MCF 10A (cell line): ENCODE measurements at places on chromosomes 7 and 10. TPM values are rescaled to one million over a fixed set of nuclear protein-coding genes. Genes with fewer than 3 reads are reported as not detected.
A peak's percentile ranks its signal among the peaks of the same experiment; 100 is the strongest.

GRCh38 chr7:155398944-155399343, 59.0 kb upstream of the EN2 start:
- no peak overlapping the region for H3K4me3 ChIP-seq
- no peaks in the 10 kb centered on the region for H3K4me1 ChIP-seq
- DNase-seq = no peak
- H3K36me3 ChIP-seq = no peaks in the 10 kb centered on the region

DNA sequence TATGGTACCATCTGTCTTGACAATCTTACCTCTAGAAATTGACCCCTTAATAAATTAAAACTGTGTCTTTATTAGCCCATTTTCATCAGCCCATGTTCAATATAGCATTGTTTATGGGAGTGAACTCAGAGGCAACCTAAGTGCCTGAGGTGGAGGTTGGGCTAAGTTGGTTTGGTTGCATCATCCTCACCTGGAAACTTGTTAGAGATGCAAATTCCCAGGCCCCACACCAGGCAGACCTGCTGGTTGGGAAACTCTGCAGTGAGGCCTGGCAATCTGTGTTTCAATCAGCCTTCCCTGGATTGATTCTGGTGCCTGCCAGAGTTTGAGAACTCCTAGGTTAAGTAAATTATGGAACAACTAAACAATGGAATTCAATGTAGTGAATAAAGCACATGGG, 9.4 kb upstream of the FAM170B start:
- H3K27me3 ChIP-seq = peaks cover 14% of the 10 kb centered on the region
- H3K4me1 ChIP-seq = no peaks in the 10 kb centered on the region
- H3K4me3 ChIP-seq = no peak overlapping the region

GRCh38 chr7:96837593-96837992, 127.9 kb upstream of the SEM1 start:
- H3K4me3 ChIP-seq = no peak overlapping the region
- H3K36me3 ChIP-seq = no peaks in the 10 kb centered on the region
- H3K27me3 ChIP-seq = peaks cover 25% of the 10 kb centered on the region

GRCh38 chr10:124344931-124345330, 73.8 kb downstream of the OAT start:
- no peak overlapping the region for H3K27ac ChIP-seq
- H3K4me3 ChIP-seq = no peak overlapping the region
- H3K4me1 ChIP-seq = peaks cover 12% of the 10 kb centered on the region
- no peaks in the 10 kb centered on the region for H3K27me3 ChIP-seq

- H3K27ac ChIP-seq = no peak overlapping the region
- no peak for DNase-seq
- no peaks in the 10 kb centered on the region for H3K27me3 ChIP-seq
- no peaks in the 10 kb centered on the region for H3K4me1 ChIP-seq
Observed at GRCh38 chr10:121221991-121222390, 370.8 kb downstream of the WDR11 start.

- no peaks in the 10 kb centered on the region for H3K36me3 ChIP-seq
- DNase-seq = no peak
- no peak overlapping the region for H3K27ac ChIP-seq
- no peaks in the 10 kb centered on the region for H3K27me3 ChIP-seq
- no peak overlapping the region for H3K4me3 ChIP-seq
Observed at GRCh38 chr7:17989546-17989945, 38.1 kb downstream of the PRPS1L1 start.

GRCh38 chr10:36381748-36382147, 739.7 kb upstream of the FZD8 start:
- no peaks in the 10 kb centered on the region for H3K4me1 ChIP-seq
- no peak overlapping the region for H3K4me3 ChIP-seq
- no peak overlapping the region for H3K27ac ChIP-seq
- no peaks in the 10 kb centered on the region for H3K36me3 ChIP-seq
- no peak for DNase-seq

- DNase-seq = no peak
- no peaks in the 10 kb centered on the region for H3K4me1 ChIP-seq
- no peak overlapping the region for H3K4me3 ChIP-seq
- no peak overlapping the region for H3K27ac ChIP-seq
- no peaks in the 10 kb centered on the region for H3K27me3 ChIP-seq
Observed at GRCh38 chr7:41174521-41174920, 528.4 kb downstream of the INHBA start.

DNA sequence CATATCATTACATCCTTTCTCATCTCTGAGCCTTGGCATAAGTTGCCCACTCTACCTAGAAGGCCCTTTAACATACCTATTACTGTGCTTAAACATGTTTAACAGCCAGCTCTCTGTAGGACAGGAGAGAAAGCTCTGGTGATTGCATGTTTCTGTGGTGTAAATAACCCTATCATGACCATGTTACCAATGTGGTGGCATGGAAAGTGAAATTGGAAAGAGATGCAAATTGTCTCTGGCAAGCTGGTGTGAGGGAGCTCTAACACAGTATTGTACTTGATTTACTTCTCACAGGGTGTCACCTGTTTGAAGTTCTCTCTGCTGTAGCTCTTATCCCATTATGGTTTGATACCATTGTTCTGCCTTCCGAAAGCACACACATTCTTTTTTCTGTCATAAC, 231.8 kb upstream of the DKK1 start:
- no peak for DNase-seq
- peaks cover 6% of the 10 kb centered on the region for H3K36me3 ChIP-seq
- H3K4me3 ChIP-seq = no peak overlapping the region

DNA sequence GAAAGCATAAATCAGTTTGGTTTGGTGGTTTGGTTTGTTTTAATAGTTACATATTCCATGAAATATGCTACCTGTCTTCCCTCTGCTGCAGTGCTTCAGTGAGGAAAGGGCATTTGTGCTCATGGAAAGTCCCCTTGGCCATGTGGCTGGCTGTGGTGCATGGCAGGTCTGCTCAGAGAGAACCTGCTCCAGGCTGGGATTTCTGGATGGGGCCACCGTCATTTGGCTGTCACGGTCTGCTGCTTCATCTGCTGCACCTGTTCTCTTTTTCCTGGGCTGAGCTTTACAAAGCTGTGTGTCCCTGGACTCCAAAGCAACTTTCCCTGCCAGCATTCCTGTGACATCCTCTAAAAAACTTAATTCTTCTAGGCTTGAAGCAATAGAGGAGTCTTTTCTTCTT, 8.9 kb downstream of the CDK14 start:
- H3K4me3 ChIP-seq = no peak overlapping the region
- H3K27me3 ChIP-seq = no peaks in the 10 kb centered on the region
- DNase-seq = no peak
- H3K4me1 ChIP-seq = peaks cover 41% of the 10 kb centered on the region
- H3K27ac ChIP-seq = no peak overlapping the region
- H3K36me3 ChIP-seq = no peaks in the 10 kb centered on the region

DNA sequence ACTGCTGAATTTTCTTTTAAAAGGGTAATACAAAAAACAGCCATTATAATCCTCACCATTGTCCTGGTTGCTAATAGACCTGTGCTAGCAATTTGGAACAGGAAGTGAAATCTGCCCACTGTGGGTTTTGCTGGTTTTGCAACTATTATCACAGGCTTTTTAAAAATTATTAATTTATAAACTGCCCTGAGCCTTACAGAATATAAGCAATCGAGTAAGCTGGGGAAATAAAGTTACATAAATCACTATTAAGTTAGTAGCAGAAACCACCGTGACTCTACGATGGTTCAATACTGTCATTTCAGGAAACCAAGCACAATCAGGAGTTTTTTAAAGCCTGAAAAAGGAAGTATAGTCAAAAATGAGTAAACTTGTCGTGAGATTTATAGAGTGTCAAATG, 62.3 kb downstream of the TMEM26 start:
- H3K27ac ChIP-seq = no peak overlapping the region
- H3K4me3 ChIP-seq = no peak overlapping the region
- H3K27me3 ChIP-seq = no peaks in the 10 kb centered on the region
- no peaks in the 10 kb centered on the region for H3K4me1 ChIP-seq
- H3K36me3 ChIP-seq = no peaks in the 10 kb centered on the region
- DNase-seq = no peak

- peak; percentile 35 for DNase-seq
- H3K36me3 ChIP-seq = no peaks in the 10 kb centered on the region
- no peaks in the 10 kb centered on the region for H3K27me3 ChIP-seq
- H3K4me3 ChIP-seq = no peak overlapping the region
Observed at GRCh38 chr10:132423966-132424861, 27.2 kb downstream of the PWWP2B start.

- peak overlapping the region; percentile 44 for H3K27ac ChIP-seq
- H3K4me3 ChIP-seq = no peak overlapping the region
- H3K36me3 ChIP-seq = peaks cover 6% of the 10 kb centered on the region
- peaks cover 15% of the 10 kb centered on the region for H3K4me1 ChIP-seq
Observed at GRCh38 chr10:58723966-58724365, 211.3 kb downstream of the BICC1 start.

- no peak overlapping the region for H3K4me3 ChIP-seq
- H3K27me3 ChIP-seq = no peaks in the 10 kb centered on the region
- H3K4me1 ChIP-seq = peaks cover 6% of the 10 kb centered on the region
- no peak for DNase-seq
Observed at GRCh38 chr10:62131724-62132123, 136.9 kb downstream of the RTKN2 start.

- H3K4me3 ChIP-seq = no peak overlapping the region
- no peaks in the 10 kb centered on the region for H3K4me1 ChIP-seq
- peaks cover 20% of the 10 kb centered on the region for H3K27me3 ChIP-seq
- no peak overlapping the region for H3K27ac ChIP-seq
- DNase-seq = no peak
Observed at GRCh38 chr7:2985866-2986265, 57.8 kb downstream of the CARD11 start.

- H3K27ac ChIP-seq = no peak overlapping the region
- no peak for DNase-seq
- no peaks in the 10 kb centered on the region for H3K36me3 ChIP-seq
- no peak overlapping the region for H3K4me3 ChIP-seq
- no peaks in the 10 kb centered on the region for H3K4me1 ChIP-seq
Observed at GRCh38 chr10:60898321-60898720, 45.7 kb downstream of the RHOBTB1 start.

DNA sequence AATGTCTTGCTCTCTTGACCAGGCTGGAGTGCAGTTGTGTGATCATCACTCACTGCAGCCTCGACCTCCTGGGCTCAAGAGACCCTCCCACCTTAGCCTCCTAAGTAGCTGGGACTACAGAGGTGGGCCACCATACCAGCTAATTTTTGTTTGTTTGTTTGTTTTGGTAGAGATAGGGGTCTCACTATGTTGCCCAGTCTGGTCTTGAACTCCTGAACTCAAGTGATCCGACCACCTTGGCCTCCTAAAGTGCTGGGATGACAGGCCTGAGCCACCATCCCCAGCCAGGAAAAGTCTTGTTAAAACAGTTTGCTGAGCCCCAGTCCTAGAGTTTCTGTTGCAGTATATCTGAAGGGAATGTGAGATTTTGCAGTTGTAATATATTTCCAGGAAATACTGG, 83.9 kb downstream of the SKIDA1 start:
- H3K27ac ChIP-seq = no peak overlapping the region
- H3K27me3 ChIP-seq = no peaks in the 10 kb centered on the region
- no peaks in the 10 kb centered on the region for H3K36me3 ChIP-seq
- H3K4me3 ChIP-seq = no peak overlapping the region

GRCh38 chr10:92298487-92298886, 7.5 kb downstream of the MARCHF5 start:
- H3K36me3 ChIP-seq = peaks cover 23% of the 10 kb centered on the region
- H3K27ac ChIP-seq = no peak overlapping the region
- no peaks in the 10 kb centered on the region for H3K27me3 ChIP-seq
- no peak overlapping the region for H3K4me3 ChIP-seq
- H3K4me1 ChIP-seq = peaks cover 20% of the 10 kb centered on the region

DNA sequence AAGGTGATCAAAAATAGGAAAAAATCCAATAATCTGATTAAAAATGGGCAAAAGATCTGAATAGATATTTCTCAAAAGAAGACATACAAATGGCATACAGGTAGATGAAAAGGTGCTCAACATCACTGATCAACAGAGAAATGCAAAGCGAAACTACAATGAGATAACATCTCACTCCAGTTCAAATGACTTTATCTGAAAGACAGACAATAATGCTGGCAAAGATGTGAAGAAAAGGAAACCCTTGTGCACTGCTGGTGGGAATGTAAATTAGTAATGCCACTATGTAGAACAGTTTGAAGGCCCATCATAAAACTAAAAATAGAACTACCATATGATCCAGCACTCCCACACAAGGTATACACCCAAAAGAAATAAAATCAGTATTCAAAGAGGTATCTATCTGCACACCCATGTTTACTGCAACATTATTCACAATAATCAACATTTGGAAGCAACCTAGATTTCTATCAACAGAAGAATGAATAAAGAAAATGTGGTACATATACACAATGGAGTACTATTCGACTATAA, 85.0 kb downstream of the LRRN3 start:
- H3K4me1 ChIP-seq = peaks cover 5% of the 10 kb centered on the region
- no peak for DNase-seq
- no peak overlapping the region for H3K27ac ChIP-seq
- H3K4me3 ChIP-seq = no peak overlapping the region
- H3K36me3 ChIP-seq = no peaks in the 10 kb centered on the region

- H3K4me3 ChIP-seq = no peak overlapping the region
- no peak overlapping the region for H3K27ac ChIP-seq
- DNase-seq = no peak
- no peaks in the 10 kb centered on the region for H3K4me1 ChIP-seq
- no peaks in the 10 kb centered on the region for H3K27me3 ChIP-seq
- H3K36me3 ChIP-seq = no peaks in the 10 kb centered on the region
Observed at GRCh38 chr7:44288811-44289340, 36.5 kb downstream of the CAMK2B start.

DNA sequence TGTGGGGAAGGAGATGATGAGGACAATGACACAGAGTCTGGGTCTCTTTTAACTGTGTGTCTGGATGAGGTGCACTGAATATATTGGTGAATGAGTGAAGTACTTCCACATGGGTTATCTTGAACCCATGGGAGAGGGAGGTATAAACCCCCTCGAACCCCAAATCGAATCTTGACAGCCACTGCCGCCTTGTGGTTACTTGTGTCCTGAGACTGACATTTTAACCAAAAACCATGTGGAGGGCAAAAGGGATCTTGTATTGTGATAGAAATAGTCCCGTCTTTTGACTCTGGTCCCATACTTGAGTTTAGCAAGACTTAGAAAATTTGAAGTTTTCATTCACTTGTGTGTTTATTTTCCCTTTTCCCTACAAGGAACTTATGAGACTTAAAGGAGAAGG, 283.3 kb downstream of the PHTF2 start:
- no peak for DNase-seq
- H3K27me3 ChIP-seq = no peaks in the 10 kb centered on the region
- H3K4me3 ChIP-seq = no peak overlapping the region
- no peaks in the 10 kb centered on the region for H3K4me1 ChIP-seq
- no peak overlapping the region for H3K27ac ChIP-seq

ELN gene
- total RNA-seq = not detected in 2 replicates

ADK gene
- total RNA-seq = 96.6 and 98.6 TPM in 2 replicates

EMX2 gene
- not detected in 2 replicates for total RNA-seq

ERVW-1 gene
- total RNA-seq = not detected in 2 replicates

SAP25 gene
- 1.2 and 2.9 TPM in 2 replicates for total RNA-seq

CLIP2 gene
- total RNA-seq = 13.7 and 14.2 TPM in 2 replicates

MUC3A gene
- not detected in 2 replicates for total RNA-seq

PLEKHA8 gene
- 12.0 and 16.2 TPM in 2 replicates for total RNA-seq

MXI1 gene
- 16.9 and 19.5 TPM in 2 replicates for total RNA-seq

EIF5AL1 gene
- total RNA-seq = 0.42 and 0.54 TPM in 2 replicates

OPN1SW gene
- not detected in 2 replicates for total RNA-seq

RBP4 gene
- not detected in 2 replicates for total RNA-seq

SVOPL gene
- total RNA-seq = not detected in 2 replicates

TAS2R41 gene
- total RNA-seq = not detected in 2 replicates

SKIDA1 gene
- total RNA-seq = 0.56 and 1.2 TPM in 2 replicates

TAS2R4 gene
- total RNA-seq = 2.5 and 3.5 TPM in 2 replicates

IDI2 gene
- not detected in 2 replicates for total RNA-seq

LIPF gene
- not detected in 2 replicates for total RNA-seq
